Amniotic stem cell (primary cell): ENCODE measurements at places on chromosomes 4 and X.

DNA sequence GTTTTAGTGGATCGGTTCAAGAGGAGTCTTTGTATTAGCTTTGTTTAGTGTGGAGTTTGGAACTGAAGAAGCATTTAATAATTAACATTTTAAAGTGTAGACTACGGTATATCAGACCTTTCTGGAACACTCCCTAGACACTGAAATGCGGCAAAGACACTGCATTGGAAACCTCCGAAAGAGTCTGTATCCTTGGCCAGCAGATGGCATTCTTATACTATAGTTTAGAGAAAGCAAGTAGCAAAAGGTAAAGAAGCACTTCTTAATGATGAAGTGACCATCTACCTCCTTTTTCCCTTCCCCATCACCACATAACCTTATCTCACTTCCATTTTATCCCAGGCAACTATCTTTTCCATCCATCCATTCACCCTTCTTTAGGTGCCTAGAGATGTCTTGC, 7.6 kb downstream of the FABP2 start:
- peak; percentile 20 for DNase-seq

- DNase-seq = peak; percentile 21
Observed at GRCh38 chr4:106062452-106062875, 167.2 kb downstream of the NPNT start.

GRCh38 chr4:171794528-171794927, 18.7 kb upstream of the GALNTL6 start:
- no peak for DNase-seq

DNA sequence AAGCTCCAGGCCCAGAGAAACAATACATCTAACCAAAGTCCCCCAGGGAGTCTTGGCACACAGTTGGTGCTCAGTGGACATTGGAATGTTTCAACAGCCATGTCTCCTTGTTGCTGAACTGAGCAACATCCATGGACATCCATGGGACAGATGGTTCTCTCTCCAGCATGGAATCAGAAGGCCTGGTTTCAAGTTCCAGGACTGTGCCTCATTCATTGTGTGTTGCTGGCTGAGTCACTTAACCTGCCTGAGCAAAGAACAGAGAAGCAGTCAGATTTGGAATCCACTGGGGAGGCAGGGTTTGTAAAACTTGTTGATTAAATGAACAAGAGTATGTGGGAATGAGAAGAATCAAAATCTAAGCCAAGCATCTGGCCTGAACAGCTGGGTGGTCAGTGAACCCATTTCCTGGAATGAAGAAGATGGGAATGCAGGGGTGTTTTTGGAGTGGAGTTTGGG, 147.9 kb downstream of the CHIC2 start:
- DNase-seq = no peak

- DNase-seq = no peak
Observed at GRCh38 chr4:107065201-107065600, 29.1 kb upstream of the DKK2 start.

DNA sequence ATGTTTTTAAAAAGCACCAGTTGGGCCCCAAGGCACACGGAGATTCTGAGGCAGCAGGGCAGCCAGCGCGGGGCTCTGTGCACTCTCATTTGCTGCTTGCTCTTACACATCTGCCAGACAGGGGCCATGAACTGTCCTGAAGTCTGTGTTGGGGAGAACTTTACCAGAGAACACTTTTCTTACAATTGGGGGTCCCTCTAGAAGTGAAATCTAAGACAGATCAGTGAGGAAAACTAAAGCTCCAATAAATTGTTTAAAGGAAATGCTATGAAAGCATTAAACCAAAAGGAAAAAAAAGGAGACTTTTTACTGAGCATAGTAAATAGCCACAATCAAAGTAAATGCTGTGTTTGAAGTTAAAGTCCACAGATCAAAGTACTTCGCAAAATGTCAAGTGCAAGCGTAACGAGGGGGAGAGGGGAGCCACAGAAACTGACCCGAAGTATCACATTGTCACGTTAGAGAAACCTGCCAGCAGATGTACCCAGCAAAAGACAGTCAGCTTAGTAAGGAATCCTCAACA, 37.8 kb downstream of the SORBS2 start:
- DNase-seq = no peak

DNA sequence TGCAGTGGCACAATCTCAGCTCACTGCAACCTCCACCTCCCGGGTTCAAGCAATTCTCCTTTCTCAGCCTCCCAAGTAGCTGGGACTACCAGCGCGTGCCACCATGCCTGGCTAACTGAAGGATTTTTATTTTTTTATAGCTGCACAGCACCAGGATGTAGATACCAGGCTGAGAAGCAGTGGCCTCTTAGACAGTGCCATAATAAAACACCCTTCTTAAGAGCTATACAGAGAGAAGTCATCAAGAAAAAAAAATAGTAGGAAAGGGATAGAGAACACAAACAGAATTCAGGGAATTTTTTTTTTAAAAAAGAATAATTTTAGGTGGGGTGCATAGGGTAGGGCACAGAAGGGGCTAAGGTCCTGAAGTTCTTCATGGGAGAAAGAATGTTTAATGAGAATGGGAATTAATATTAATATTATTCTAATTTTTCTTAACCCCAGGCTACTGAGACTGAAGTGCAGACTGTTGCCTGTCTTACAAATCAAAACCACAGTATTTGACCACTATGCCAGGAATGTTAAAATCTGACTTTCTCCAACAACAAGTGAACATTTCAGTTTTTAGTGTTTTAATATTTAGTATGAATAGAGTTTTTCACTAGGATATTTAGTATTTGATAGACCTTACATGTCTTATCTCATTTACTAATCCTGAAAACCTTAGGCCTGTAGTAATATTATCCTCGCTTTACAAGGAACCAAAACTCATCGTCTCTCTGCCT, 146.7 kb downstream of the KCNIP4 start:
- no peak for DNase-seq

DNA sequence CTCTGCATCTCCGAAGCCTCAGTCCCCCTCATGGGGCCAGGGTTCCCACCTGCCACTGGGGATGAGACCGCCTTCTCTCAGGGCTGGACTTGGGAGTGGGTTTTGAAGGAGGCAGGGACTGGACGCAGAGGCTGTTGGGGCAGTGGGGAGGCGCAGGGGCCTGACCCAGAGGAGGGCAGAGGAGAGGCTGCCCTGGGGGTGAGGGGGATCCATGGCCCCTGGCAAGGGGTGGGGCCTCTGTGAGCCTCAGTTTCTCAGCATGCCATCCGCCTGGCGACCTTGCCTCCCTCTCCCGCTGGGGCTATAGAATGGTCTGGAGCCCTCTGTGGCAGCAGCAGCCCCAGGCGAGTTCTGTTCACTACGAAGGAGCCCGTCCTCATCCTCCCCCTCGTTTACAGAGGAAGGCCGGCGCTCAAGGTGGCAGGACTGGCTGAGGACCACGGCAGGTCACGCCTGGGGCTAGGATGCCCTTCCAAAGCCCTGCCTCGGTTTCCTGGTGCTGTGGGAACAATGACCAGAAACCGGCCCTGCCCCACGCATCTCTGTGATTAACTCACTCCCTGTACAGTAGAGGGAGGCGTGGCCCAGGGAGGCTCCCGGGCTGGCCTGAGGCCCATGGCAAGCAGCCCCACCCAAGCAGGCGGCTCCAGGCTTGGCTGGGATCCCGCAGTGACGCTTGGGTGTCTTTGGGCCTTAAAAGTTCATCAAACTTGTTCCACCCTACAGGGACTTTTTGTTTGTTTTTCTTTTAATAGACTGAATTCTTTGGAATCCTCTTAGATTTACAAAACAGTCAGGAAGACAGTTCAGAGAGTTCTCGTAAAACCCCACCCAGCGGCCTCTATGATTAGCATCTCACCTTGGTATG, 16.0 kb upstream of the SH3TC1 start:
- no peak for DNase-seq

GRCh38 chr4:304969-305680, at the start of gene ZNF732:
Gene ZNF732, minus strand, starts transcription at chr4:305474. Its CDS starts 164 bp downstream, at chr4:305310.
- DNase-seq = no peak

DNA sequence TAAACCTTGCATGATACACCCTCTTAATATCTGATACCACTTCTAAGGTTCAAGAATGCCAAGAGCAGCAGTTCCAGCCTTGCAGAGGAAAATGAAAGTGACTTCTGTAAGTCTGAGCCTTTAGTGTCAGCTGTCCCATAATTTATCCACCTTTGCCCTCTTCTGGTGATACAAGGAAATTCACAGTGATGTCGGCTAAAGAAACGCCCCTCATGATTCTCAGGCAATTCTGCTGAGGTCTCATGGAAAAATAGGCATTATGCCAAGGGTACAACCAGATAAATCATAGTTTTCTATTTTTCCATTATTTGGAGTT, 172.2 kb upstream of the CXCL13 start:
- DNase-seq = no peak

- DNase-seq = no peak
Observed at GRCh38 chr4:150021483-150021882, 56.8 kb upstream of the DCLK2 start.

DNA sequence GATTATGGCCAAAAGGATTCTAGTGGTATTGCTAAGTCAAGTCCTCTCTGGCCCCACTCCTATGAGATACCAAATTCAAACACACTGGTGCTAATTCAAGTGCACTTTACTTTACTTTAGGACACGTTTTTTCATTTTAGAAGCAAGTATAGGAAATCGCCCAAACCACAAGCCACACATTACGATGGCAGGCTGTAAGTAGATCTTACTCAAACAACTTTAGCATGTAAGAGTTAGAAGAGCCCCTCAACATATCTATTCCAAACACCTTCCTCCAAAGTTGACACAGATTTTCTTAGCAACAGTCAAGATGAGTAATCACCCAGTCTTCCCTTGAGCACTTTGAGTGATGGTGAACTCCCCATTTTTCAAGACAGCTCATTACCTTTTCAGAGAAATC, 43.6 kb downstream of the DRD5 start:
- no peak for DNase-seq

DNA sequence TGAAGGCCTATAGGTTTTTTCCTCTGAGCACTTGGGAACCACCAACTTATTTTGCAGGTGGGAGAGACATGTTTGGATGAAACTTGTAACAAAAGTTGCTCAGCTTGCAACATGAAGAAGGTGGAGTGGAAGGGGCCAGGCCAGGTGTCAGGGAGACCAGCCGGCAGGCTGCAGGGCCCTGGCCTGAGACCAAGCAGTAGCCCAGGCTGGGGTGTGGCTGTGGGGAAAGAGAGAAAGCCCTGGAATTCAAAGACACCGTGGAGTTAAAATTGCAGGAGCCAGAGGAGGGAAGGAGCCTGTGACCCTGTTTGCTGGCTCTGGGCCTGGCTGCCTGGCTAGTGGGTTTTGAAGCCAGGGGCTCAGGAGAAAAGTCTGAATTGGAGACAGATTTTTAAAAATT, 43.4 kb downstream of the EFNB1 start:
- DNase-seq = no peak

DNA sequence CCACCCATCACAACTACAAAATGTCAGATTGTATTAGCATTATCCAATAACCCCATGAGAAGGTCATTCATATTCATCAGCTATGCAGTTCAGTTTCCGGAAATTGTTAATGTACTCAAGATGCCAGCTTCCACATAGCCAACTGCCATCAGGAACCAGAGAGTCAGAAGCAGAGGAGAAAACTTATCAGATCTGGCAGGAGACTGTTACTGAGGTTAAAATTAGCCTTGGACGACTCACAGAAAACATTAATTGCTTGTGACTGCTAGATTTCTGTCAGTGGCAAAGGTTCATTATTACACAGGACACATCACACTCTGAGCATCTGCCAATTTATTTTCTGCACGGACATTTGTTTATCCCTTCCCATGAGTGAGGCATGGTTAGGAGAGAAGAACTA, 352.8 kb downstream of the DHRSX start:
- DNase-seq = no peak

GRCh38 chr4:183455431-183456195, 11.2 kb downstream of the CDKN2AIP start:
- no peak for DNase-seq

- DNase-seq = no peak
Observed at GRCh38 chrX:77925764-77926163, 15.3 kb downstream of the ATP7A start.

DNA sequence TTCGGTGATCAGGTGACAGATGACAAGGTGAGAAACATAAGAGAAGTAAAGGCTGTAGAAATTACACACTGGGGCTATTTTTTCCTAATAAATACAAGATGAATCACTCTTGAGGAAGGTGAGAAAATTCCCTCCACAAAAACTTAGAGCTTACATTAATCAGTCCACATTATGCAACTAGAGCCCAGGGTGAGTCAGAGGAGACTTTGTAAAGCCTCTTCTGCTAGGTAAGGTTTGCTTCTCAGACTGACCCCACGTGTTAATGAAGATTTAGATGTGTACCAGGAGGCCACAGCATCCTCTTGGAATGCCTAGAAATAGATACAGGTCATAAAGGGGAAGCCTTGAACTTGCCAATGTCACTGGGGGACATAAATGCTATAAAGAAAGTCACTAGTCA, 396.0 kb upstream of the SMIM31 start:
- no peak for DNase-seq

GRCh38 chrX:23959781-23960180, 52.0 kb downstream of the CXorf58 start:
- DNase-seq = no peak

- no peak for DNase-seq
Observed at GRCh38 chrX:108359806-108360602, 78.2 kb downstream of the COL4A6 start.

DNA sequence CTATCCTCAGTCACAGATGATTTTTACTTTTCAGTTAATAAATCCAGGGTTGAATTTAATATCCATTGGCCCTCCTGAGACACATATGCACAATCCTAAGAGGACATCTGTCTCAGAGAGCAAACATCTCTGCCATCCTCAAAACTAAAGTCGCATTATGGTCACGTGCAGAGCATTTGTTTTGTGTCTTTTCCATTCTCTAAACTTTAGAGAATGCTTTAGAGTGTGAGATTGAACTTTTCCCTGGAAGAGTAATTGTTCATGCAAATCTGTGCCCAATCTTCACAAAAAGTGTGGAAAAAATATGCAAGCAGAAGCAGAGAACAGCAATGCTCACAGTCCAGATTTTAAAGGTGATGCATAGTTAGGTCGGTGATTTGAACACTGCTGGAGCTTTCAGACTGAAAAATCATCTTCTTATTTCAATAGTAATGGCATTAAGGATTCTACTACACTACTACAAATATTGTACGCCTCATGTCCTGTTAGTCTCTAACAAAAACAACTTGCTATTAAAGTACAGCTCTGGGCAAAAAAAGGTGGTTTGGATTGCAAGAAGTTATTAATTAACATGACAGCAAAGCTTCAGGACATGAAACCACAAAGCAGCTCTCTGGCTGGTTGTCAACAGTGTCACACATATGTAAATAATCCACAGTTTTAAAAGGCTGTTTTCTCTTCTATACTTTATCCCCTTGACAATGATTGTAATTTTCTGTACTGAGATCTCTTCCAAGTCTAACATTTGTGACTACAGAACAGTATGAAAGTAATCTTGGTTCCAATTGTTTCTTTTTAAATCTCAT, 19.9 kb downstream of the DCHS2 start:
- DNase-seq = no peak
